ENCODE measurements at places on chromosomes 1 and 21.

DNA sequence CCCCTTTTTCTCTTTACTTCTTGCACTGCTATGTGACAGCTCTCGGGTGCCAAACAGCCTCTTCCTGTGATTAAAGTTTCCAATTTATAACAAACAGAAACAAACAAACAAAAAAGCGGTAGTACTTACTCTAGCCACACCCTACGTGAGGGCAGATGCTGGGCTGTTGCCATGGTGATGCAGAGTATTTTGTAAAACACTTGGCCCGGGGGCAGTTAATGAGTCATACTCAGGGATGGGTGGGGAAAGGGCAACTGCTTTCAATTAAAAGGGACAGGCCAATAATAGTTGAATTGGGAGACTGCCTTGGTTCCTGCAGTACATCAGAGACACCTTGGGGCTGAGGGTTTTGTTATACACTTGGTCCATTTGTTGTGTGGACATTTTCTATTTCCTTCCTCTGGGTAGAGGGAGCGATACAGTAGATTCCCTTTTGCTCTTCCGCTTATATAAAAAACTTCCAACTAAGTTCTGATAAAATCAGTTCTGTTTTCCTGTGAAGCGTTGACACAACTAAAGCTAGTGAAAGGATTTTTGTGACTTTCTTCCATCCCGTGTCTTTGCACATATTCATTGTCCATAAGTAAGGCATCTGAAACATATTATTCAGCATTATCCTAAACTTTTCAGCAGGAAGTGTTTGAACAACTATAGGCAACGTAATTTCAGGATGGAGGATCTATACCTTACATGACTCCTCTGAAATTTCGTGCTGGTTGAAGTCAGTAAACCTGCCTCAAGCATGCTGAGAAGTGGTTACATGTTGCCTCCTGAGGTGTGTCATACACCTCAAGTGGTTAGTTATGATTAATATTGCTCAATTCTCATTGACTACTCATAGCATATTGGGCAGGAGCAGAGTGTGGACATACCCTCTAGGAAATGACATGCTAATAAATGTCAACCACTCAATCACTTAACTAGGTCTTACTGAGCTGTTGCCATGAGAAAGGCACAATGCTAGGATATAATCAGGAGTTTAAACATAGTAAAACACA, 36.7 kb upstream of the THEM4 start:
- peak; percentile 98 for DNase-seq

GRCh38 chr1:50877641-50878040, 82.4 kb downstream of the FAF1 start:
- DNase-seq = no peak

DNA sequence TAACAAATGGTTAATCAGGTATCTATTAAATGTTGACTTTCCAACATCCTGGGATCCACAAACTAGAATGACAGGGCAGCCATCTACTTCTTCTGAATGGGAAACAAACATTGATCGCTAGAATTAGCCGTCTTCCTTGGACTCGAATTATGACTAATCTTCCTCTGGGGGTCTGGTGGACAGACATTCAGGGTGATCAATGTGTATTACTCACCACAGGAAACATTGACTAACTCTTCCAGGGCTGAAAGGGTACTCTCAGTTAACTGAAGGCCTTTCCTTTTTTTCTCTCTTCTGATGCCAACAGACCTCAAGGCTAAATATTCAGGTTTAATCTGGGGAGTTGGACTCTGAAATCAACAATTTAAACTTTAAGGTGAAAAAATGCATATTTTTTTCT, 9.5 kb downstream of the NOL9 start:
- no peak for DNase-seq

- no peak for DNase-seq
These were observed 25.6 kb downstream of the CRCT1 start for GRCh38 chr1:152539901-152540300.

GRCh38 chr1:53324728-53325297, 3.1 kb downstream of the LRP8 start:
- DNase-seq = no peak
